ENCODE measurements at places on chromosomes 12 and 14. TPM values are rescaled to one million over a fixed set of nuclear protein-coding genes. Genes with fewer than 3 reads are reported as not detected.

The GOLGA3 gene
- total RNA-seq = 33.0 TPM

The CCDC198 gene
- not detected for total RNA-seq

The GUCY2C gene
- 0.11 TPM for total RNA-seq

The TEP1 gene
- 9.7 TPM for total RNA-seq

The DBX2 gene
- 0.14 TPM for total RNA-seq

The VDR gene
- 0.33 TPM for total RNA-seq

- no peak for DNase-seq
Measured at GRCh38 chr12:98741556-98742265, 96.6 kb downstream of the APAF1 start.

DNA sequence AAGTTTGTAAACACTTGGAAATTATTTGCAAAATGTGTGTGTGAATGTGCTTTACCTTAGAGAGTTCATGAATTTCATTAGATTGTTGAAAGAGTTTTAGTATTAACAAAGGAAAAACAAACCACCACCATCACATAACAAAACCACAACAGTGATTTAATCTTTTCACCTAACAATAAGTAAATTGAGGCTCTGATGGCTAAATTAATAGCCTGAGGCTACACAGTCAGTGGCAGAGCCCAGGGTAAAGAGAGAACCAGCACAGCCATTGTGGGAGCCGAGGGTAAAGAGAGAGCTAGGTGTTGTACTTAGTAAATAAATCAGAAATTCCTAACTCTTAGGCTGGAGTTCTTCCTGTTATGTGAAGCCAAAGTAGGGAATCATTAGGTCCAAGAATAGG is 51.2 kb upstream of the CAPRIN2 start:
- no peak for DNase-seq

DNA sequence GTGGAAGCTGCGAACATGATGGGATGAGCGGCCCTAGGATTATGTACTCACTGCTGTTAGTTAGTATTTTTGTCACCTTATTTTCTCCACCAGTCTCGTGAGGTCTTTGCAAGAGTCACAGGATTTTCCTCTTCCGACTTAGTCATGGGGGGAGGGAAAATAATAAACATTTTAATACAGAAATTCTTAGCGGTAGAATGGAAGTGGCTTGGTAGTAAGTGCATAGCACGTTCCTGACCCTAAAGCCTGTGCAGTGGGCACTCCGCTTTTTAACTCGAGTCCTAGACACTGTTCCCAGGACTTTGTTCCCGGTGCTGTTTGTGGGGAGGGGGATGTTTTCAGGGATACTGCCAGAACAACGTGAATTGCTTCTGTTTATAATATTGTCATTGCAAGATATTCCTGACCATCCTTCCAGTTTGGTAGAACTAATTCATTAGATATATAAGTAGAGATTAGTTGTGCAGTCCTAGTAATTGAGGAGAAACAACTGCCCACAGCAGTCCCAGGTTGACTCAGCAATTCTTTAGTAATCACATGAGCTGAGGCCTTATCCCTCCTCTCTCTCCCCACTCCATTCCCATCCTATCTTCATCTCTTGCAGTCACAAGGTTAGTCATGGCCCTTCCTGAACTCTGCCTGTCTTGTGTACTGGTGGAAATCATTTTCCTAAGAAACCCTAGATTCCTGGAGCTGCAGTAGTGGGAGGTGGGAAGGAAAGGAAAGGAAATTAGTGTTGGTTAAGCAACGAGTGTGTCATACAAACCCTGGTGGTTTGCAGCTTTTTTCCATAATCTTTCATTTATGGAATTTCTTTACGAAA is 799 bp downstream of the SLC38A6 start:
- no peak for DNase-seq

DNA sequence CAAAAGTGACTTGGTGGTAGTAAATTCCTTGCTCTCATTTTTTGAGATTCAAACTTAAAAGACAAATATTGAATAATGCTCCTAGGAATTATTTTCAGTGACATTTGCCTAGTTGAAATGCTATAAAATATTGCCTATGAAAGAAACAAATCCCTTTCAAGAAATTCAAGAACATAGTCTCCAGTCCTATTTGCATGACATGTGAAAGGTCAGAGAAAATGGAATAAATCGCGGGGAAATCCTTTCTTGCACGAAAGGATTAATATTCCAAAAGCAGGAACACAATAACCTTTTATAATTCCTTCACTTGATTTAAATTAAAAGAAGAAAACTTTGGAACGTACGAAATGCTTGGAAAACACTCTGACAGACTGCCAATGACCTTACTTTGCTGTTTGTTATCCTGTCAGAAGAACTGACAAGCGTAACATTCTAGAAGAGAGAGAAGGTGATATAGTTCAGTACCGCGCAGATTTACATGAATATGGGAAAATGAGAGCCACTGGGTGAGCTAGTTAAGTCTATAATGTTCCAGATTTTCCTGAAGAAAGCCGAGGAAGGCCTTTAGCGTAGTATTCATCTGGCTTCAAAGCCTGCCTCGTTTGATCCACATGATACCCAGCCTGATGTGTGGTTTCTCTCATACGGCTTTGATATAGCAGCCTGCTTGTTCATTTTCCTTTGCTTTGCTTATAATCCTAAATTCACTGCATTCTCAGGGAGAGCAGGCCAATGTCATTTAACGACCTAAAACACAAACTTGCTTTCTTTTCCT is 103.0 kb downstream of the PRIMA1 start:
- DNase-seq = no peak

DNA sequence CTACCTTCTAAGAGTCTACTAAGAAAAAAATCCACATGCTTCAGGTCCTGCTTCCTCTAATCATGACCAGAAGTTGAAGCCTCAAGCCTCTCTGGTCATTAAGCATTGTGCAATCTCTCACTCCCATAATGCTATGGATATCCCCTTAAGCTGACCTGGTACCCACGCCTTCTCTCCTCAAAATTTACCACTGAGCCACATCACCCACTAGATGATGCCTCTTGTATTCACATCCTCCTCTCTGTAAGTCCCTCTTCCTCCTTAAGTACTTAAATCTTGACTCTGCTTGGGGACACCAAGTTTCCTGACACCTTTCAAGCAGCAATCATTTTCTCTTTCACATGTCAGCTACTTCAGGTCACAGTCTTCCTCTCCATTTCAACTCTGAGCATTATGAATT is 9.8 kb downstream of the GALNT4 start:
- DNase-seq = no peak

DNA sequence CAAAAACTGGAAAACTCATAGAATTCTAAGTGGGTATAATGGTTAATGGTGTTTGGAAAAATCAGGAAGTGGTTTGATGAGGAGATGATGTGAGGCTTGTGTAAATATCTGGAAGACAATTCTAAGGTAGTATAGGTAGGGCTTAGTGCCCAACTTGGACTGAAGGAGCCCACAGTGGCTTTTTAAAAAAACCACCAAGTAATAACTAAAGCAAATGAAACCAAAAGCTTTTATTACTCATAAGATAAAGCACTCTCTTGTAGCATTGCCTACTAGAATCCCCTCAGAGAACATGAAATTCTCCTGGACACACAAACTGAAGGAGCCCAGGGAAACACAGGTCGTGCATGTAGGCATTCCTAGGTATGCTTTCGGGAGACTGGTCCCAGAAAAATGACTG is 324.5 kb downstream of the NELL2 start:
- no peak for DNase-seq

DNA sequence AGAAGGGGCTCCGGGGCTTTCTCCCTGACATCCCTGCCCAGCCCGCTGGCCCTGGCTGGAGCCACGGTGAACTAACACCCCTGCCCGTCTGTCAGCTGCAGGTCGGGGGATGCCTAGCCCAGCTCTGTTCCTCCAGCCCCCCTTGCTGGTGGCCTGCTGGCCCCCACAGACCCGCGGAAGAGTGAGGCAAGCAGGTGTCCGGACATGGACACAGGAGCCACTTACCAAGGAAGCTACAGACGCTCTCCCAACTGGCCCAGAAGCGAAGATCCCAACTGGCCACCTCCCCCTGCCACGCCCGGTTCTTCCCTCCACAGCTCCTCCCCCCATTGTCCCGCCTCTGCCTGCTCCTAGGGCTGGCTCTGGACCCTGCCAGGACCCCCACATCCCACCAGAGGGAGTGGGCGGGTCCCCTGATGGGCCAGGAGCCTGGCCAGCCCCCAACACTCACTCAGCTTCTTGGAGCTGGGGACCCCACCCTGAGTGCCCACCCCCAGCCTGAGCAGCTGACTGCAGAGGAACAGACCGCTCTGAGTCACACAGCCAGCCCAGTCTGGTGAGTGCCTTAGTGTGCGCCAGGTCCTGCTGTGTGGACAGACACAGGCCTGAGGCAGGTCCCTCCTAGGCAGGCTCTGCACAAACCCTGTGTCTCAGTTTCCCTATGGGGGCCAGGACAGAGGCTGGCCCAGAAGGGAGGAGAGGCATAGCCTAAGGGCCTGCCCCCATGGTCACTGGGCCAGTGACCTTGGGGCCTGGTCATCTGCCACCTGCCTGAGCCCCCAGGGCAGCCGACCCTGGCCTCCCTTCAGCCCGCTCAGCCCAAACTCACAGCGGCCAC is 7.7 kb downstream of the AHNAK2 start:
- peak; percentile 64 for DNase-seq

GRCh38 chr14:38255673-38256532 is at the start of gene CLEC14A:
Gene CLEC14A (minus strand): TSS chr14:38256093. CDS start chr14:38256022, 71 bp downstream.
- DNase-seq = peak; percentile 84

- peak; percentile 42 for DNase-seq
Measured at GRCh38 chr14:105486163-105486973, at the start of gene CRIP1. Gene CRIP1 (plus strand): TSS chr14:105486886. CDS start chr14:105487260, 374 bp downstream.

DNA sequence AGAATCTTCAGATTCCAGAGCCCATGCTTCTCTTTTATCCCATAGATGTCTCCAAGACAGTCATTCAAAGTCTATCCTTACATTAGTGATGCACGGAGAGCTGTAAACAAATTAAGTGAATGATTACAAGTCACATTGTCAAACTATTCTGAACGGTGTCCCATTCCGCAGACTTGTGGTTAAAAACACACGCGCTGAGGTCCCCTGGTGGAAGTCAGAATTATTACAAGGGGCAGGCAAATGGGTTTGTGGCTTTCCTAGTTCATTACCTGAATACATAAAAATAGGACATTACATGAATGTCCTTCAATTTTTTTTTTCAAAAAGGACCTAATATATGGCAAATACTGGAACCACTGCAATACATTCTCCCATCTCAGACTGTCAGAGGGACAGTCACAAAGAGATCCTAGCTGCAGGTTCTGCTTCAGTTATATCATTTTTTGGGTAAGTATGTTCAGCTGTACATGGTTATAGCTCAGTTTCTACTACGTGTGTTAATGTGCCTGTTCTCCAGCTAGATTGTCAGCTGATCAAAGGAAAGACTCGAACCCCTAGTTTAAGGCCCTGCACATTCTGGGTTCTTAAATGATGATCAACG is 53.1 kb upstream of the STON2 start:
- DNase-seq = no peak

DNA sequence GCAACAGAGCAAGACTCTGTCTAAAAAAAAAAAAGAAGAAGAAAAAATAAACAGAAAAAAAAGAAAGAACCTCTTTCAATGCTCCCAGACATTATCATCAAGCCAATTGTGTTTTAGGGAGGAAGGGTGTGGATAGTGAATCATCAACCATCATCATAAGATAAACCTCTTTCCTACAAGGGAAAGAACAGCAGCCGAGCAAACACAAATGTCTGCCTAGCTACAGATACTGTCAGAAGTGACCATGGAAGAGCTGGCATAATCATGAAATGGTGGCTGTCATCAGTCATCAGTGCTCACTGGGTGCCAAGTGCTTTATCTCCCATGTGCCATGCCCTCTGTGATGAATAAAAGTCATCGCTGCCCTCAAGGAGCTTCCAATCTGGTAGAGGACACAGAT is 46.6 kb downstream of the SLC17A8 start:
- no peak for DNase-seq

GRCh38 chr14:59755409-59756135 is 115.0 kb downstream of the RTN1 start:
- DNase-seq = no peak

DNA sequence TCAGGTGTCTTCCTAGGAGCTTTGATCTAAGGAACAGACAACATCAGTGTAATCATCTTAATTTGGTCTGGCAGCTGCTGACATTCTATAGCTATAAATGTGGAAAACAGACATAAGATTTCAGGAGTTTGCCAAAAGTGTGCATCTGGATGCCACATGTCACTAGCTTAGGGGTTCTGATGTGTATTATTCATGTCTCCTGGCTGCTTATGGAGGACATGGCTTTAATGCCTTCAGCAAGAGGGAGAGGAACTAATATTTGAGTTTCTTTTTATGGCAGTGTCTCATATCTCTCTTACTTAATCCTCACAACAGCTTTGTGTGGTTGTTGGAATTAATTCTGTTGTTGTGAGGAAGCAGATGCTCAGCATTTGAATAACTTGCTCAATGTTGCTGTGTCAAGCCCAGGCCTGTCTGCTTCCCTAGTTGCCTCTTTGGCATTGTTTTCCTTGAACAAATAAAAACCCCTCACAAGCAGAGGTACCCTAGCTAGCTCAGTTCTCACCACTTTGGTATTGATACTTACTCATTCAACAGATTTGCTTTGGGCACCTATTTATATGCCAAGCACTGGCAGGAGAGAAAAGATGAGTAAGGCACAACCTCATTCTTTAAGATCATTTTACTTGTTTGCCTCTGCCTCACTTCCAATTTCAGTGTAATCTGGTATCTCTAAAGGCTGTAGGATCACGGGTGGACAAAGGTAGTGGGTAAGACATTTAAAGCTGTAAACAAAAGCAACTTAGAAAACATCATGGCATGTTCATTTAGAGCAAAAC is 39.8 kb upstream of the EID3 start:
- DNase-seq = no peak

DNA sequence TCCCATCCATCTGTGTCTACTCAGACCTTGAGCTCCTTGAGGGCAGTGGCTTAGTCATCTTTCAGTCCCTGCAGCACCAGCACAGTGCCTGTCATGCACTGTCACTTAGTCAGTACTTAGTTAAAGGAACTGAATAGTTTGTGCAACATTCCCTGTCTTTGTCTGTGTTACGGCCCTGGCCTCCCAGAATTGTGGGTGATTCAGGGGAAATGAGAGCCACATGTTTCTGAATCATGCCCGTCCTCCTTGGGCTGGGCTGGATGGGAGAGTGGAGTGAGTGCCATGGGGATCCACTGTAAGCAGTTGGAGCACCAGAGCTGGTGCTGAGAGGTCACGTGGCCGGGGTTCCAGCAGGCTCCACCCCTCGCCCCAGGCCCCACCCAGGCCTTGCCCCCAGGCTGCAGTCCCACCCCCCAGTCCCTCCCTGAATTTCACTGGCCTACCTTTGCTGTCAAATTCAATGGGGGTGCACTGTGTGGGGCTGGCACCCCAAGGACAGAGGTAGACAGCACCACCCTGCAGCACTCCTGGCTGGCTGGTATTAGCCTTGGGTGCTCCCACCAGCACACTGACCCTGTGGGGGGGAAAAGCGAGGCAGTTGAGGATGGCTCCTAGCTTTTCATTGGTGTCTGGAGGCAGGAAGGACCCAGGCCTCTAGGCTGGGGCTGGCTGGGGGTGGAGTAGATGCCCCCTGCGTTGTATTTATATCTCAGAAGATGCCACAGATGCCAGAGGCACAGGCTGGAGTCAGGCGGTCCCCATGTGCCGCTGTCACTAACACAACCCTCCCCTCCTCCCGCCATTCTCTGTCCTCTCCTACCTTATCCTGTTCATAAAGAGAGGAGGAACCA is 7.5 kb downstream of the ITGA5 start:
- DNase-seq = peak; percentile 68

DNA sequence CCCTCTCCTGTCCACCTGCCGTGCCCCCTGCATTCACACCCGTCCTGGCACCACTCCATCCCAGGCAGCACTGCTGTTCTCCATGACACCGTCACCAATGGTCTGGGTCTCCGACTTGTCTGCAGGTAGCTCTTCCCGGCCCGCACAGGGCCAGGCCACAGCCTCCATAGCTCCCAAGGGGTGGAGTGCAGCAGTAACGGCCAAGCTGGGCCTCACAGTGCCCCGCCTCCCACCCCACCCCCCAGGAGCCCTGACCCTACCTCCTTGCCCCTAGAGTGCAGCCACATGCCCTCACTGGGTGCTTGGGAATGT is 12.9 kb downstream of the FBRSL1 start:
- DNase-seq = no peak
